T-helper 2 cell treated with Interferon-gamma antibody and Interleukin-4, amounts not matched to agents 5 μg/mL and 100 μg/mL, for 36 hours (primary cell): ENCODE measurements at places on chromosomes 7 and 10.

DNA sequence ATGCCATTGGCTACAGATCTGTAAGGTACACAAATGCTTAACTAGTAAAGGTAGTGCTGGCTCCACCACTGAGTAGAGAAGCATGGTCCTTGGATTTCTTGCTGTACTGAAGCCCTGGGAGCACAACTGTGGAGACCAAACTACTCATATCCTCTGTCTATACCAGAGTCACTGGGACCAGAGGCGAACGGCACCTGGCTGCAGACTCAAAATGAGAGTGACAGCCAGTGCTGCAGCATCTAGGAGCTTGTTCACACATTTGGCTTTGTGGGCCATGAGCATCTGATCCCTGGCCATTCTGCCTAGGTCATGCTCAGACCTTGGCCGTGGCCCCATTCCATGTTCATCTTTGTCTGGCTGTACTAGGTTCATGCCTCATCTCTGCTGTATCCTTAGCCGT, 31.9 kb downstream of the LRRC18 start:
- H3K36me3 ChIP-seq: no peaks in the 10 kb centered on the region
- H3K27me3 ChIP-seq: peaks cover 5% of the 10 kb centered on the region
- no peak for DNase-seq
- no peak overlapping the region for H3K4me3 ChIP-seq
- no peak overlapping the region for H3K27ac ChIP-seq

- no peak overlapping the region for H3K27ac ChIP-seq
- no peak overlapping the region for H3K4me3 ChIP-seq
- DNase-seq: no peak
These were observed 189.8 kb upstream of the PITRM1 start for GRCh38 chr10:3362394-3362793.

- peaks cover 22% of the 10 kb centered on the region for H3K4me1 ChIP-seq
- no peak overlapping the region for H3K27ac ChIP-seq
- no peak overlapping the region for H3K4me3 ChIP-seq
- no peaks in the 10 kb centered on the region for H3K36me3 ChIP-seq
These were observed 14.1 kb upstream of the CDK6 start for GRCh38 chr7:92850516-92850915.

GRCh38 chr7:139706837-139707236, 71.0 kb downstream of the HIPK2 start:
- no peak overlapping the region for H3K4me3 ChIP-seq
- peaks cover 3% of the 10 kb centered on the region for H3K36me3 ChIP-seq
- no peak for DNase-seq
- peaks cover 5% of the 10 kb centered on the region for H3K4me1 ChIP-seq
- H3K27me3 ChIP-seq: no peaks in the 10 kb centered on the region
- H3K27ac ChIP-seq: no peak overlapping the region

GRCh38 chr10:90432866-90433265, 425.0 kb downstream of the HTR7 start:
- DNase-seq: no peak
- H3K36me3 ChIP-seq: no peaks in the 10 kb centered on the region
- no peaks in the 10 kb centered on the region for H3K27me3 ChIP-seq

DNA sequence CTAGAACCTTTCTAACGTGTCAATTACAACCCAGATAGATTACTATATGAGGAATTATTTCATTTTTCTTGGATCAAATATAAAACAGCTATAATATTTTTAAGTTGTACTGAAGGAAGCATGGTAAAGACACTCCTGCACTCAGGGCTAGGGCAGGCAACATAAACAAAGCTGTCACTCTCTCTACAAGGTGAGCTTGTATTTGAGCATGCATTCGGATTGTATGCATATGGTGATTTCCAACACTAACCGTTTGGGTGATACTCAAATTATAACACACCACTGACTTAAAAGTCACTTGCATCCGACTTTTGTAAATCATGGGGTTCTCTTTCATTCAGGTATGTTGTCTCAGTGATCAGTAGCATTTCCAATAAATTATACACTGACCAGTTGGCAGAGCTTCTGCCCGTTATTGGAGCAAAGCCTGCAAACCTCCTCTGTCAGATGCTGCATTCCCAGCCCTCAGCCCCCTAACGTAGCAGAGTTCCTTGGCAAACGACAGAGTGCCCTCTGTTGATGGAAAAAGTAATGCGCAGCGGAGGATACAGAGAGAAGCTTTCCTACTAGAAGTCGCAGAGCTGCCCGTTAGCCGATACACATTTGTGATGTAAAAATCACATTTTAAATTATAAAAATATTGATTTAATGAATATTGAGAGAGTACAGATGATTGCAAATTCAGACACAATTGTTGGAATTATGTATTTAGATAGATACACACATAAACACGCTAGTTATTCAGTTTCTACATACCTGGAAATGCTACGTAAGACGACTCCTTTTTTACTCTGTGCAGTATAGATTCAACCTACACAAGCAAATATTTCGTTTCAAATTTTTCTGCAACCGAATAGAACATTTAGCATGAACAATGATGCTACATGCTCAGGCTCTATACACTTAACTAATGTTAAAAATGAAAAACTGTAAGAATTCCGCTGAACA, 173.9 kb upstream of the SP4 start:
- peak; percentile 28 for DNase-seq
- H3K27me3 ChIP-seq: peaks cover 73% of the 10 kb centered on the region
- peak overlapping the region; percentile 69 for H3K4me3 ChIP-seq
- H3K36me3 ChIP-seq: no peaks in the 10 kb centered on the region

DNA sequence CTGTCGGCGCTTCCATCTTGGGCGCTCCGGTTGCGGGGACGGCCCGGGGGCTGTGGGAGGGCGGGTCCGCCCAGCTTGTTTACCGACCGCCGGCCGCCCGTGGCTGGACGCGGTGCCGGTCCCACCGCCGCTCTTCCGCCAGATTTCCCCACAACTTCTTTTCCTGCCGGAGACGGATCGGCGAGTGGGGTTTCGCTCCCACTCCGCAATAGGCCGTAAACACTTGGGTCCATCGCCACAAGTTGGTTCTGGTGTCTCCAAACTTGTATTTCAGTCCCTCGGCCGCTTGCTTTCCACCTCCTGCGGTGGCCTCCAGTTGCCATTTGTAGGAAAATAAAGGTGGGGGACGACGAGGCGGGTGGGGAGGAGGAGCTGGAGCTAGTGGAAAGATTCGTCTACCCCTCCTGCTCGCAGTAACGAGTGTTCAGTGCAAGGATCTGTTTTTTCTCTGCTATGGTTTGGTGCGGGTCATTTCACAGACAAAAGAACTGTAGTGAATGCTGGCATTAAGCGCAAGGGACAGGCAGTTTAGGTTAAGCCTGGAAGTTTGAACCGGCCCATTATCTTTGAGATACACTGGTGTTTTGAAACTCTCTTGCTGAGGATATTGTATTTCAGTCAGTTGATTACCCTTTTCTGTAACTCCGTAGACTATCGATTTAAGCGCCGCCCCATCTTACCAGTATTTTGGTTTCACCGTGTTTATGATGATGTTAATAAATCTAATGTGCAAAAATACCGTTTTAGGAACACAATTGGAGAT, 24.3 kb upstream of the ZRANB1 start:
- peaks cover 1% of the 10 kb centered on the region for H3K27me3 ChIP-seq
- peak; percentile 23 for DNase-seq
- H3K27ac ChIP-seq: peak overlapping the region; percentile 98
- peak overlapping the region; percentile 92 for H3K4me3 ChIP-seq
- peaks cover 24% of the 10 kb centered on the region for H3K4me1 ChIP-seq
- H3K36me3 ChIP-seq: peaks cover 3% of the 10 kb centered on the region

DNA sequence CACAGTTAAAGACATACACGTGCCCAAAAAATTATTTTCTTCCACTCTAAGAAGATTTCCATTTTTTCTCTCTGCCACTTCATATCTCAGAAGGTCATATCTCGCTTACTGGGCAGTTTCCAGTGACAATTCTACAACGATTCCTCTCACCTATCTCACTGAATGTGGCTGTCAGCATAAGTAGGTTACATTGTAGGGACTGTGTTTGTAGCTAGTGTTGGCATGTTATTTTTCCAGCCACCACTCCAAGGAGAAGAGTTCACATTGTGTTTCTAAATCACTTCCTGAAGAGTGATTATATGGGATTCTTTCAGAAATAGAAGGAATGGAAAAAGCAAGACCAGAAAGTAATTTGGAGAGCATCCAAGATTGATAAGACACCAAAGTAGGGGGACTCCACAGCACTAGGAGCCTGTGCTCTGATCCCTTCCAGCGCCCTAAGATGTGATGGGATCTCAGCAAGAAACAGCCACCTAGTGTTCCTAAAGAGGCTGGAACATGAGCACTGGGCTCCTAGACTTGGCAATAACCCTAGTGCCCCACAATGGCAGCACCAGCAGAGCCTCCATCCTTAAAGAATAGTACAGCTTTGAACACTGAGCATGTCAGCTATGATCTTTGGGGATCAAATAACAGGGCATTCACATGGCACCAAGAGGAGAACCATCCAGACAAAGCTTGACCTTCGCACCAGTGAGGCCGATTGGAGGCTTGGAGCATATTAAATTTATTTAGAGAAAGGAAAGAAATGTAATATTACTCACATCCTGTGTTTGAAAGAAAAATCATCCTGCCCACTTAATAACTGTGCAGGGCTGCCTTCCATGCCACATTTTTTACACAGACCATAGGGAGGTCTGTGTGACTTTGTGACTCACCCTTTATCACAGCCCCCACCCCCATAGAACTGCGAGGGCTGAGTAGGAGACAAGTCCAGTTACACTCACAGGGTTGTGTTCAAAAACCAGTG, 51.8 kb downstream of the CAV1 start:
- H3K36me3 ChIP-seq: no peaks in the 10 kb centered on the region
- peaks cover 11% of the 10 kb centered on the region for H3K27me3 ChIP-seq
- H3K4me3 ChIP-seq: no peak overlapping the region
- no peak overlapping the region for H3K27ac ChIP-seq
